ENCODE measurements at places on chromosomes 1 and 21.

DNA sequence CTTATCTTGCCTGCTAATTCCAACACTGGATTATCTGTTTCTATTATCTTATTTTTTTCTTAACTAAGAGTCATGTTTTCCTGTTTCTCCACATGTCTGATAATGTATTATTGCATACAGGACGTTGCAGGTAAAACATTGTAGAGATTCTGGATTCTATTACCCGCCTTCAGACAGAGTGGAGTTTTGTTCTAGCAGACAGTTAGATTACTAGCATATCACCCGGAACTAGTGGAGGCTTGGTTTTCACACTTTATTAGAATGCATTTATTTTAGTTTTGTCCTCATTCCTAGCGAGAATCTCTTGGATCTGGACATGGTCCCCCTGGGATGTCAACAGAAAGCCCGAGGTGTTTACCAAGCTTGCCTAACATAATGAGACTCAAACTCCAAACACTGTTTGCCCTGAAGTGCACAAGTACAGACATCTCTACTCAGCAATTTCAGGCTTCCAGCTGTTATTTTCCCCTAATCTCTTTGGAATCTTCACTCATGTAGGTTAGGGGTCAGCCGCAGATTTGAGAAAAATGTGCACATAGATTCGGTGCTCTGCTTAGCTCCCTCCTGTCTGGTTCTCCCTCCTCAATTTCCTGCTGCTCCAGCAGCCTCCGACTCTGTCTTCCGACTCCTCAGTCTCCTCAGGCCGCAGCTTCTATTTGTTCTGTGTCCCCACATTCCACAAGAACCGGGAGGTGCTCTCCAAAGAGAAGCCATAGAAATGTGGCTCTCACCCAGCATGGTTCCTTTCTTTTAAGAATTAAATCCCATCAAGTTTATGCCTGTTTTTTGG lies 36.8 kb upstream of the PTPRF start:
- no peak for DNase-seq

DNA sequence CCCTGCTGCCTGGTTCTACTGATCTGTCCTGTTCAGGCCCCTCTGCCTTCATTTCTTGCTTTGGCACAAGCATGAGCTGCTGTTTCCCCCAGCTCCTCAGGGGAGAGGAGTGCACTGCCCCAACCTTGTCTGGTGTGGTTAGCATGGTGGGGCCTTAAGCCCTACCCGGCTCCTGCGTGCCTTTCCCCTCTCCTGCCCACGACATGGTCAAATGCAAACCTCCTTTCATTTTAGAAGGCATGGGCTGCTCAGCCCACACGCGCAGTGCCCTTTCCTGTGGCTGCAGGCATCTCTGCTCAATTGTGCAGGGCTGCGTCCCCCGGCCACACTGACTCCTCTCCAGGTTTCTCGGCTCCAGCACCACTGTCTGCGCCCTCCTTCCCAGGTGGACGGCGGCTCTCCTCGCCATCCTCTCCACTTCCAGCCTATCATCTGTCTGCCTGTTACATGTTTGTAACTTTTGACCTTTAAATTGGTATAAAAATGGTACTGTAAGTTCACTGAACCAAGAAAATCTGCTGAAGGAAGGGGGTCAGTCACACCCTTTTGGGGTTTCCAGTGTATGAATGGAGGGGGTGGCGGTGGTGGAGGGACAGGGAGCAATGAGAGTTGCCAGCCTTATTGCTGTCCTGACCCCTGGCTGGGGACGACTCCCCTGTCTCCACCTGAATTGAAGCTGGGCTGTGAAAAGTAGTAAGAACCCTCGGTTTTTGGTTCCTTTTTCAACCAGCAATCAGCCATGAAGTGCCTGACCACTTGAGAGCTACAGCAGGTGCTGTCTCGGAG lies 5.1 kb downstream of the PDE9A start:
- DNase-seq: no peak

GRCh38 chr1:19452221-19452663 lies 33.1 kb downstream of the CAPZB start:
- DNase-seq: no peak

DNA sequence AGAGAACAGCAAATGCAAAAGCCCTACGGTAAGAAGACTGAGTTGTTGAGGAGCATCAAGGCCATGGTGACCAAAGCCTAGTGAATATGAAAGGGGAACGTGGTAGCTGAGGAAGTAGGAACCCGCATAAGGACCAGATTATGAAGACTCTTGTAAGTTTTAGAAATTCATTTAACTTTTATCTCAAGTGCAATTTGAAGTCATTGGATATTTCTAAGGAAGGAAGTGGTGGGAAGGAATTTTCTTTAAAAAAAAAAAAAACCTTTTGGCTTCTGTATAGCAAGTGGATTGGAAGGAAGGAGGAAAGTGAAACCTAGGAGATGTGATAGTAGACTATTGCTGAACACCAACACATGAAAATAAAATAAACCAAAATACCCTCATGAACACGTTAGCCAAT lies 119.0 kb downstream of the TNFSF18 start:
- DNase-seq: no peak

DNA sequence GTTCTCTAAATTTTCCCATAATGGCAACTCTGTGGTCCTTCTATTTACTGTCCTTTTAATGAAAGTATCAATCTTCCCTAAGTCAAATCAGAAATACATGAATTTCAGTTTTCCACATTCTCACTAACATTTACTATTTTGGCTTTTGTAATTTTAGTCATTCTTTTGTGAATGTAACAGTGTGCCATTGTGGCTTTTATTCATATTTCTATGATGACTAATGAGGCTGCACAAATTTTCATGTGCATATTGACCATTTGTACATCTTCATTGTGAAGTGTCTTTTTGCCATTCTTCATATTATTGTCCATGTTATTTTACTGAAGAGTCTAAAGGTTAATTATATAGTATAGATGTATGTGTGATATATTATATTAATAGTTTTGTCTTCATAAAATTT lies 431.0 kb upstream of the BRINP3 start:
- no peak for DNase-seq

- DNase-seq: no peak
Measured at GRCh38 chr1:25746299-25747045, 53.5 kb upstream of the SELENON start.
